ENCODE measurements at places on chromosomes 2 and 18. TPM values are rescaled to one million over a fixed set of nuclear protein-coding genes. Genes with fewer than 3 reads are reported as not detected.

TCF23 gene
- total RNA-seq, result not detected

DYNAP gene
- total RNA-seq, result not detected

LOXHD1 gene
- total RNA-seq, result 0.31 TPM

CDC42EP3 gene
- total RNA-seq, result 27.5 TPM

LDLRAD4 gene
- total RNA-seq, result 299 TPM

ASB18 gene
- total RNA-seq, result not detected

GTF2A1L gene
- total RNA-seq, result 1.6 TPM

LRRTM1 gene
- 13.8 TPM for total RNA-seq

ZNF396 gene
- 4.4 TPM for total RNA-seq

REG1B gene
- not detected for total RNA-seq

PROKR1 gene
- 2.8 TPM for total RNA-seq

TTN gene
- 6.3 TPM for total RNA-seq

TMEM200C gene
- total RNA-seq, result 12.8 TPM

CYP1B1 gene
- 1.9 TPM for total RNA-seq

BCL11A gene
- 313 TPM for total RNA-seq

COL4A3 gene
- 2.5 TPM for total RNA-seq

DOCK10 gene
- 12.5 TPM for total RNA-seq

POTEJ gene
- total RNA-seq, result not detected

GLB1L gene
- total RNA-seq, result 3.4 TPM

ALPP gene
- total RNA-seq, result not detected

GCG gene
- total RNA-seq, result not detected

RPS27A gene
- total RNA-seq, result 452 TPM

RAMP1 gene
- 2.2 TPM for total RNA-seq

DSG2 gene
- total RNA-seq, result 2.2 TPM

GRHL1 gene
- 5.9 TPM for total RNA-seq

Measured in parietal lobe (tissue), 2 donors.